Stimulated activated CD4-positive, alpha-beta T cell treated with anti-CD3 and anti-CD28 coated beads, Interleukin-1b, Interleukin-23, amount 100 ng/mL, for 1 hour (primary cell): ENCODE measurements at places on chromosomes 2 and 18.

DNA sequence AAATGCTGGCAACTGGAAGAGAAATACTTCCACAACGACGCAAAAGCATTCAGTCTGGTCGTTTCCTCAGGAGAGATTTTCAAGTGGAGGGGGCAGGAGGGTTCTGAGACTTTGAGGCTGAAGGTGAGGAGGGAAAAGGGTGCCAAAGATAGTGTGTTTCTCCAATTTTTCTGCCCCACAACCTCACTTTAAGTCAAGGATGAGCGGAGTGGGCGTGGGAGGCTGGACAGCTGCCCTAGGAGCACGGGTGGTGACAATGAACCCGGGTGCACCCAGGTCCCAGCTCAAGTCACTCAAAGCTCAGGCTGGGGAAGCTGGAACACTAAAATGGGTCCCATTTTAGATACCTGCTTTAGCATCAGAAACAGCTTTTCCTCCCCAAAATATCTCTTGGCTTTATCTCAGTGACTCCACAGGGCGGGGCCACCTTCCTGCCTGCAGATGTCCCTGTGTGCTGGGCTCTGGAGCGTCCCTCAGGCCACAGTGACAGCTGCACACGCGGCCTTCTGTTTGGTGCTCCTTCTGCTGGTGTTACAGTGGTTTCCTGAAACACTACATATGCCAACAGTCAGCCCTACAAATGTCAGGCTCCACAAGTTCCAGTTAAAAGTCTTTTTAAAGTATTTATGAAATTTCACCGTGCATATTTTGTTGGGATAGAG lies 1.4 kb upstream of the MBP start:
- no peak for DNase-seq

GRCh38 chr2:33177627-33178026 lies 230.9 kb downstream of the LTBP1 start:
- DNase-seq: no peak

- DNase-seq: no peak
Measured at GRCh38 chr2:69943843-69944525, 17.4 kb downstream of the ASPRV1 start.

- DNase-seq: no peak
Measured at GRCh38 chr2:169818241-169818640, 6.5 kb downstream of the METTL5 start.

GRCh38 chr18:13335903-13336302 lies 117.3 kb downstream of the LDLRAD4 start:
- DNase-seq: no peak

- no peak for DNase-seq
Measured at GRCh38 chr2:143192716-143193115, 63.5 kb downstream of the ARHGAP15 start.

GRCh38 chr2:44778671-44779476 lies 162.6 kb upstream of the SIX3 start:
- DNase-seq: no peak

GRCh38 chr2:57862153-57862552 lies 184.5 kb upstream of the VRK2 start:
- no peak for DNase-seq

DNA sequence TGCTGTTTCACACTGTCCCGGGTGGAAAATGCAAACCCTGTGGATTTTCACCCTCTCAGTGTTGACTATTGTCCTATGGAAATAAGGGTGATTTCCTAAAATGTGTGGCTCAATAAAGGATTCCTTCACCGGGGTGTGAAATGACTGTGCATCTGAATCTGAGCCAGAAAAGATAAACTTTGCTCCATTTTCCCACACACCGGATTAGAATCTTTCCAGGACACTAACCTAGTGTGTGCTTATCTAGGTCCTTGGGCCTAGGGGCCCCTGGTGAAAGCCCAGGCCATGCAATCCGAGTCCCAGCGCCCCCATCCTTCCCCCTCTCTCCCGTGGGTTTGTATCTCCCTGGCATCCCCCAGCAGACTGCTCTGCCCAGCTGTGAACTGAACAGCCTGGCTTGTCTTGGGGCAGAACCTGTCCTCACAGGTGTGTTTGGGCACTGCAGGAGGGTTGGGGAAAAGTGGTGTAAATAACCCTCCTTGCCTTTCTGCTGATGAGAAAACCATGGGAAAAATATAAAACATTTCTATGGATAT lies 17.3 kb downstream of the KLHL29 start:
- DNase-seq: no peak

- no peak for DNase-seq
Measured at GRCh38 chr2:15731889-15732271, 140.2 kb downstream of the DDX1 start.

- no peak for DNase-seq
Measured at GRCh38 chr2:71379086-71379485, 47.5 kb downstream of the ZNF638 start.

GRCh38 chr18:47118981-47119380 lies 31.3 kb downstream of the HDHD2 start:
- no peak for DNase-seq

DNA sequence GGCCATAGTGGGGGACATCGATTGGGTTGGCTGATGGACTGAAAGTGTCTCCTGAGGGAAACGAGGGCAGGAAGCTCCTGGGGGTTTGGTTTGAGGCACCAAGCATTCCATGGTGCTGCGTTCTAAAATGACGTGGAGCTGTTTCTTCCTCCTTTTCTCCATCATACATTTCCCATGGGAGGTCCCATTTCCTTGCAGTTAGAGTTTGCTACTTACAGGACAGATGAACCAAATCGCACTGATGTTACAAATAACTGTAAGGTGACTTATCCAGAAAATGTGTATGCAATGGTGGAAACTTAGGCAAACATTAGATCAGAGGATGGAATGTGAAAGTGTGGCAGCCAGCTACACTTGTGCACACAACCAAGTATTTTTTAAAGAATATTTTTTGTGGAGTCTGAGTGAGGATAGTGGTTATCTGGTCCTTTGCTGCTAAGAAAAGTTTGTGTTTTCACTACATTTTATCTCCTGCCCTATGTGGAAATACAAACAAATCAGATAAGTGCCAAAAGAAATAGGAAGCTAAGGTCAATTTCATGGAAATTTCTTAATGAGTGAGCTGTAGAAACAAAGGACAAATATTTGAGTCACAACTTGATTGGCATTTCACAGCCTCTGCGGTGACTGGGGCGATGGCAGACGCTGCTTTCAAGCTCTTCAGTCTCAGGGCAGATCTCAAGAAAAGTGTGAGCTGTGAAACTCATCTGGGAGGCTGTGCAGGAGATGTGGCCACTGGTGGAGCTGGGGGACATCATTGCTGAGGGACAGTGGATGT lies 256.2 kb downstream of the TSN start:
- DNase-seq: no peak

- DNase-seq: no peak
Measured at GRCh38 chr2:172606285-172606684, 50.4 kb downstream of the PDK1 start.

DNA sequence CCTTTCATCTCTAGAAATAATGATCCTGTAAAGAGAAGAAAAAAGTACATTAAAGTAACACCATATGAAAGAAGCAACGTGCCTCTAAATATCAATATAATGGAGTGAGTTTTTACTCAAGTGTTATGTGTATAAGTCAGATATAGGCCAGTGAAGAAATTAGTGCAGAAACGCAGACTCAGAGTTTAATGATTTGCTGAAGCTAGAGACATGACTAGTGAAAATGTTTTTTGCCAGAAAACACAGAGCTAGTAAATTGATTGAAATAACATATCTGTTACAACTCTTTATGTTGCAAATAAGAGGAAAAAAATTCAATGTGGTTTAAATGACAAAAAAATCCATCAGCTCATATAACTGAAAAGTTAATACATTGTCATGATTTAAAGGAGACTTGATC lies 217.2 kb upstream of the NXPH2 start:
- no peak for DNase-seq

- DNase-seq: no peak
Measured at GRCh38 chr2:9779596-9780264, 63.5 kb upstream of the TAF1B start.

GRCh38 chr2:107542314-107542740 lies 284.4 kb upstream of the RGPD4 start:
- DNase-seq: no peak

DNA sequence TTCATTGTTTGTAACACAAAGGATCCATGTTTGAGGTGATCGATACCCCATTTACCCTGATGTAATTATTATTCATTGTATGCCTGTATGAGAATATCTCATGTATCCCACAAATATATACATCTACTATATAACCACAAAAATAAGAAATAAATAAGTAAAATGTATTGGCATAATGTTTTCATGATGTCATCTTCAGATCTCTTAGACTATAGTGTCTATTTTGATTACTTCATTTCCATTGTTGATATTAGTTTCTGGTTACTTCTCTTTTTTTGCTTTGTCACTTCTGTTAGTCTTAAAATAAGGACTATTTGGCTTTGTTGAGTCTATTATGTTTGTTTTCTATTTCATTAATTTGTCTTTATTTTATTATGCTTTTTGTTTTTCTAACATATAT lies 109.7 kb downstream of the SLC39A10 start:
- no peak for DNase-seq

- DNase-seq: no peak
Measured at GRCh38 chr2:241082341-241083090, 19.6 kb downstream of the MTERF4 start.

DNA sequence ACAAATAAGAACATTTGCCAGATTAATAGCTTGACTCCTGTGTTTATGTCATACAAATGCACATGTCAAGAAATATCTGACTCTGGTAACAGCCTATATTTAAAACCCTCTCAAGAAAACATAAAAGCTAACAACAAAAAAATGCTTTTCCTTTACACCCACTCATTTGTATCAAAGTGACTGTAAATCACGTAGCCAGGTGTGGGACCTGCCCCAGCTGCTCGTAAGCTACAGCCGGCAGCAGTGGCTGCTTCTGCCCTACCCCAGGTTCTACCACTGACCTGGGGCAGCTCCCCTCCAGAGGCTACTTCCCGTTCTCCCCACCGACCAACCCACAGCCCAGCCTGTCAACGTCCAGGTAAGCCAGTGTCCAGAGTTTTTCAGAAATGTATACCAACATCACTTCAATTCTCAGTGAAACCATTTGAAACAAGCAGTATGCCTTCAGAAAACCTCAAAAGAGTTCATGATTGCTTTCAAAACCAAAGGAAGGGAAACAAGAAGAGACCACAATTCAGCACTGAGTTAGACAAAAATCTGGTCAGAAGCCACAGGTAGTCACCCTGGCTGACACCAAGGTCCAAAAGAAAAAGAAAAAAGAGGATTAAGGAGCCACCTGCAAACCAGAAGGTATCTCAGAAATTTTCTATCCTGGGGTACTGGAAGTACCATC lies 40.4 kb downstream of the KIDINS220 start:
- DNase-seq: no peak

DNA sequence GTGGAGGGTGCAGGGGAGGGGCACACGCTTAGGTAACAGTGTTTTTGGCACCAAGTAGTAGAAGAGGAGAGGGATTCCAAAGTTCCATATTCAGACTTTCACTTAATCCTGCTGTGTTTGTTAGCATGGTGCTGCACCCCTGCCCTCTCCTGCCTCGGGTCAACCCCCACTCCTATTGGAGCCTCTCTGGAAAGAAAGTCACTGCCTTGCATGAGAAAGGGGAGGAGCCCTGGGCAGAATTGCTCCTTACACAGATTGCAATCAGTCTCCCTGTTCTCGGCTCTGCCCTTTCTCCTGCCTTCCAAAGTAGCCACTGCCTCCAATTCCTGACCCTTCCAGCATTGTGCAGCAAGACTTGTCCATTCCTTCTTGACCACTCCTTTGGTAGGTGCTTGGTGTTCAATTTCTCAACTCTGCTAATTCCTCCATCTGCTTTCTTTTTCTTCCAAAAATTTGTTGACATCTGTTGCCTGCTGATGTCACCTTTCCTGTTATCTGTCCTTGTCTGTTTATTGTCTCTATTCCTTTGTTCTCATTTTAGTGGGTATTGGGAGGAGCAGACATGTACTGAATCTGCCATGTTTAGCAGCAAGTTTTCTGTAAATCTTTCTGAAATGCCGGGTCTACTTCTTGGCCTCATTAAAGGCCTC lies 225.4 kb downstream of the LOXHD1 start:
- DNase-seq: no peak

- no peak for DNase-seq
Measured at GRCh38 chr2:231640641-231641111, 48.0 kb downstream of the TEX44 start.

DNA sequence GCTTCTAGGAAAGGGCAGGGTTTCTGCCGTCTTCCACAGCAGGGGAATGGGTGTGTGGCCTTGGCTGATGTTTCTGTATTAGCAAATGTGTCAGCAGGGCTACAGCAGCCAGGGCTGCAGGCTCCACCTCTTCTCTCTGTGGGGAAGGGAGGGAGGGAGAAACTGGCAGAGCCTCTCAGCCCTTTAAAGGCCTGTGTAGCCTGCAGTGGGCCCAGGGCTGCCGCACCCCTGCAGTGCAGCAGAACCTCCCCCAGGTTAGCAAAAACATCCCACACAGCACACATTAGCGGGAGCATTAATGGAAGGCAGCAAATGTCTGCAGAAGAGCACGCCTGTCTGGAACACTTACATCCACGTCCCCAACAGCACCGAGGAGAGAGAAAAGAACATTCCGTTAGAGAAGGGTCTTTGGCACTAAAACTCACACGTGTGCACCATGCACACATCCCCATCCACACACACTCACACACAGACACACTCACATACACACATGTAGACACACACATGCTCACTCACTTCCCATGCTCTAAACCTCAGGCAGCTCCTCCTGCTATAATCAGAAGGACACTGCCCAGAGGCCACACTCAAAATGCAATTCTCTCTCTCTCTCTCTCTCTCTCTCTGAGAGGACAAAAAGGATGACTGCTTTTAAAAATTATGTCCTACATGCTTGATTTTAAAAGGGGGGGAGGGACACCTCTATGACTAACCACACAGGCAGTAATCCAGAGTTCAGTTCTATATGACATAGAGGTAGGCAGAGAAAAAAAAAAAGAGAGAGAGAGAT lies 24.1 kb downstream of the MRPL35 start:
- no peak for DNase-seq

DNA sequence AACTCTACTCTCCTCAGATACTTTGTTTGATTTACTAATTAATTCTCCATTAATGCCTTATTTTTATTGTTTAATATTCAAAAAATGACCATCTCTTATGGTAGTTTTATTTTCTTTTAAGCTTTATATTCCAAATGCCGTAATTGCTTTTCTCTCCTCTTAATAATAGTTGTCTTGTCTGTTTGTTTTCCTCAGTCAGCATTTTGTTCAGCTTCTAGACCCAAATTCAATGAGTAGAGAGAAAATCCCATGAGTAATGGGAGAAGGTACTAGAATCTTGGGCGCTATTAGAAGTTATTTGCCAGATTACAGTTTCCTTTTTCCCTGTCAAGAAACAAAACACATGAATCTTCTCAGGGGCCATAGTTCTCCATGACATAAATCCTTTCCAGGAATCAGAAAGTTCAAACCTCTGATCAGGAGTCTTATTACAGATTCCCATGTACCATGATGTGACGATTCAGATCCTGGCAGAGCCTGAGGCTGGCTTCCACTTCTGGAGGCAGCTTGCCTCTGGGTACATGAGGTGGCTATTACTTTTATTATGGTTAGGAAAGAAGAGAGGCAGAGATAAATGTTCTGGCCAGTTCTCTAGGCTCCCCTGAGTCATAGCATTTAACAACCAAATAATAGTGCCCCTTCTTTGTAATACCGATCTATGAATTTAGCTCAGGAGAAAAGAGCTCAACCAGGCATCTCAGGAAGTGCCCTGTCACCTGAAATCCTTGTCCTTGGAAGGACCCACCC lies 485.1 kb upstream of the SETBP1 start:
- DNase-seq: no peak
